NCI-H1417 treated with DMSO at 0.1 percent for 48 hours (cell line): ENCODE measurements at places on chromosomes 5 and 9.

- no peak for DNase-seq
These were observed 7.5 kb downstream of the XPA start for GRCh38 chr9:97689401-97690180.

DNA sequence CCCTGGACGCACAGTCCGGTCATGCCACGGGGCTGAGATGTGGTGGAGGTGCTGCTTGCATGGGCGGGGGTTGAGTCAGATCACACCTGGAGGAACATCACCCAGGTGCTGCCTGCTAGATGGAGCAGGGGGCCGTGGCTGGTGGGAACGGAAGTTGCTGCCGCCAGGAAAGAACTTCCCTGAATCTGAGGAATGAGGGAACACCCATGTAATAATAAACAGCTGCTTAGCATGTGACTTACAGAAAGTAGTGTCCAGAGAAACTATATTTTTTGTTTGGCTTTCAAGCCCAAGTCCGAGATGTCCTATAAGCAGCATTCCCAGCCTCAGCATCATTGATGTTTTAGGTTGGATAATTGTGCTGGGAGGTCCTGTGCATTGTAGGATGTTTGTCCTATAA lies 27.1 kb upstream of the FAM240B start:
- no peak for DNase-seq

GRCh38 chr9:137417161-137418021 lies 5.6 kb downstream of the EXD3 start:
- DNase-seq, result no peak

GRCh38 chr5:1304033-1304432 lies 9.2 kb upstream of the TERT start:
- DNase-seq, result no peak

DNA sequence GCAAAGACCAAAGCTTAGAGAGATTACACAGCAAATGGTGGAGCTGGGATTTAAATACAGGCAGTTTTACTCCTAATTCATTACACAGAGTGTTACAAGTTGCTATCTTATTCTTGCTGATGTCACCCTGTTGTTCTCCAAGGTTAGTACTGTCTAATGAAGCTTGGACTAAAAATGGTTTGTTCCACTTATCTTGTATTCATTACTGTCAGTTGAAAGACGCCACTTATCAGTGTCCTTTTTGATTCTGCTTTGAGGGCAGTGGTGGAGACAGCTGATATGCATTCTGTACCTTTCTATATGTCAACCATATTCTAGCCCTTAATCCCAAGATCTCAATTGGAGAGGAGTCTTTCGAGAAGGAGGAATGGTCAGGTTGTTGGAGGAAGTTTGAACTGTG lies 14.0 kb upstream of the DENND4C start:
- DNase-seq, result no peak

GRCh38 chr5:136279314-136279713 lies 86.0 kb downstream of the TRPC7 start:
- no peak for DNase-seq

GRCh38 chr5:4572311-4573100 lies 567.6 kb upstream of the ADAMTS16 start:
- DNase-seq, result no peak

GRCh38 chr5:175658299-175659145 lies 651 bp downstream of the HRH2 start:
- DNase-seq, result no peak

GRCh38 chr9:97524424-97524823 lies 23.0 kb downstream of the TMOD1 start:
- DNase-seq, result no peak

- no peak for DNase-seq
These were observed 102.2 kb upstream of the ITGA1 start for GRCh38 chr5:52685566-52685965.

GRCh38 chr5:125348221-125348692 lies 601.8 kb upstream of the ZNF608 start:
- no peak for DNase-seq

- no peak for DNase-seq
These were observed 18.0 kb downstream of the NR5A1 start for GRCh38 chr9:124489222-124489621.

DNA sequence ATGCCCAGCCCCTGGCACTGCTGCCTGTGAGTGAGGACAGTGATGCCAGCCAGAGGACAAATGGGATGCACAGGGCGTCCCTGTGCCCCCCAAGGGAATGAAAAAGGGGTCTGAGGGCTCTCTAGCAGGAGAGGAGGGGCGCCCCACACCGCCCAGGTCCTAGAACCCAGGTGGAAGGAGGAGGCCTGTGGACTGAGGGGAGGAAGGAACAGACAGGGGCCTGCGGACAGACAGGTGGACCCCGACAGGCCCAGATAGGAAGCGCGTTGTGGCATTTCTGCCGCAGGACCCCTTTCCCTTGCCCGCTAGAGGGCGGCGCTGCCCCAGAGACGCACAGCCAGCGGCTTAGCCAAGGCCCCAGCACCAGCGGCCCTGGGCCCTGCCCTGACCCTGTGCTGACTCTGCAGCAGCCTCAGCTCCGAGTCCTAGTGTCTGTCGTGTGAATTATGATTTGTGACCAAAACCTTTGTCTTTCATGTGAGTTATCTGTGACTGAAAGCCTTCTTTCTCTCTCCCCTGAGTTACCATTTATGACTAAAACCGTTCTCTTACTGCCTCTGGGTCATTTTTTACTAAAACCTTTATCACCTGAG lies 30.7 kb downstream of the TRIP13 start:
- no peak for DNase-seq

DNA sequence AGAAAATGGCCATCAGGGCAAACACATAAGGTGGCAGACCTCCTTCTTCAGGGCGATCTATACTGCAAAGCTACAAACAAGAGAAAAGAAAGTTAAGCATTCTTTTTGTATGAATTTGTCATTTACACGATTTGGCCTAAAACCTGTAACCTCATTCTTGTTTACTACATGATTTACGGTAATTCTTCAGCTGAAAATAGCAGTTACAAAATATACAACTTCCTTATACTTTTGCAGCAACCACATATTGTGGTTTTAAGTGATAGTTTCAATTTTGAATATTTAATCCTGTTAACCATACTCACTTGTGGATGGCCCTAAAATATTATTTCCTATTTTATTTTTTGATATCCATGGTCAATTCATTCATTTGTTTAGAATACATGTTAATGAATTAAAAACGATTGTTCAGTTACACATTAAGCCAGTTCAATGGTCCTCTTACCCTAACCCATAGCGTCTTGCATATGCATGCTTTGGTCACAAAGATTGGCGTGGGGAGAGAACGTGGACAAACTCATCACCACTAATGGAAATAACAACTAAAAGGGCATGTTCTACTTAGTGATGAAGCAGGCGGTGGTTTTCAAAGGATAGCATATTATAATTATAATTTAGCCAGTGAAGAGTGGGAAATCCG lies 16.6 kb downstream of the TUT7 start:
- no peak for DNase-seq

GRCh38 chr9:93483497-93483896 lies 30.1 kb upstream of the FAM120AOS start:
- no peak for DNase-seq

DNA sequence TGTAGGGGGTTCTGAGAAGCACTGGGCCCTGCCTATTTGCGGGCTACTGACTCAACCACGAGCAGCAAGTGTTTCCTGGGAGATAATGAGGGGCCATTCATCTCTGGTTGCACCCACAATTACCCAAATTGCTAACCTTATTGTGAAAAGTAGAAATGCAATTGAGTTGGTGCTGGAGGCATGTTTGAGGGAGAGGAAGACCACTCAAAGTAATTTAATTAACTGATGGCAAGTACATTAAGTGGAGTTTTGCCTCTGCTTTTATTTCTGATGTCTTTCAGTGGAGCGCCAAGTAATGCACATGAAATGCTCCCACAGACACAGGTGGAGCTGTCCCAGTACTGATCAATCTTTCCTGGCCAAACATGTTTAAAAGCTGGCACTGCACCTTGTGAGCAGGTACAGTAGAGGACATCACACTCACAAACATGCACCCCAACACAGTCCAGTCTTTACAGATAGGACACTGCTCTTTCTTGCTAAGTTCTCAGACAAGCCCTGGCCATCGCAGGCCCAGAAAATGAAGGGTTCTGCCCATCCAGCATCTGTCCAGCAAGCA lies 195.4 kb downstream of the HSPA4 start:
- no peak for DNase-seq

GRCh38 chr9:15240927-15241326 lies 66.1 kb downstream of the TTC39B start:
- no peak for DNase-seq

DNA sequence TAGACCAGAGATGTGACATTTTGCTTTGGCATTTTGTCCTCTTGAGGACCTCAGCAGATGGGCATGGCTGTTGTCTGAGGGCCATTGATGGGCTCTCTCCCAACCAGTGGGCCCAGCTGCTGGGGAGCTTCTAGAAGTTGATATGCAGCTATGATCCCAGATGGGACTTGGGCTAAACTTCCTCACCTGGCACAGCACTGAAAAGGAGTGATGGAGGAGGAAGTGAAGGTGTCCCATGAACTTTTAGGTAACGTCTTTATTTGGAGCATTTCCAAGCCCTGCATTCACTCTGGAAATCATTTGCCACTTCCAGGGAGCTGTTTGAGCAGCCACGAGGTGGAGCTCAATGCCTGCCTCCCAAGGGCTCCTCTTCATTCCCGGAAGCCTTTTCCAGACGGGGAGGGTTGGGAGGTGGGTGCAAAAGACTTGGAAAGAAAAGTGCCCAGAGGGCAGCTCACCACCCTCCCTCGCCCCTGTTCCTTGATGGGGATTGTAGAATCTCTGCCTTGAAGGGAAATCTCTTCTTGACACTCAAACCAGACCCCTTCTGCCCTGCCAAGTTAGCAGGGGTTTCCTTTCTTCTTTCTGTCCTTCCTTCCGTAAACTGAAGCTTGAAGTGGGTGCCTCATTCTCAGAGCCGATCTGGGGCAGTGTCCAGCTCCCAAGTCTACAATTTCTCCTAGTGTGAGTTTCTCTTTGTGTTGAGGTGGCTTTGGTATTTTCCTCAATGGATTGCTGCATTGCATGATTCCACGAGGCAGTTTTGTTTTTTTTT lies 18.1 kb upstream of the NEUROG1 start:
- no peak for DNase-seq

DNA sequence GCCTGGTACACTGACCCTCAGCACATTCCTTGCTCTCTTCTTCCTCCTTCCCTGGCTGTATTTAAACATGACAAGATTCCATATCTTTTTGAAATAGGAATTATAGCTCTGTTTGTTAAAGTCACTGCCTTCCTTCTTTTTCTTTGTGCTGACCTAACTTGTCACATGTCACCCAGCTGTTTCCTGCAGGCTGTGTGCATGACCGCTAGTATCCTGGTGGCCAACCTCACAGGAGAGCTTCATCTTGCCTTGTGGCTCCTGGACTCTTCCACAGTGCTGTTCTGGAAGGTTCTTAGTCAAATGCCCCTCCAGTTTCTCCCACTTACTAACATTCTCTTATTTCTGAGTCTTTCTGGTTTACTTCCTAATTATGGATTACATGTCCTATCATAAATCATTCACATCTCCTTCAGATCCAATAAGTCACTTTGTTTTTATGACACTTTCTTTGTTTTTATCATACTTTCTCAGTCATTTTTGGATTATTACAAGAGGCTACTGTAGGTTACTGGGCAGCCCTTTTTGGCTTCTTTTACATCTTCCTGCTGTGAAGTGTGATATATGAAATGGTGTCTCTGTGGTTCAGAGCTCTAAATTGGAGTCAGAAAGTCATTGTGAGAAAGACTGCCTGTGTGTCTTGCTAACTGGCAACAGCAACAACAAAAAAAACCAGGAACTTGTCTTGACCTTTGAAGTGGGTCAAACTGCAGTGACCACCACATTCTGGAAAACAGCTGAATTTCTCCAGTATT lies 463.6 kb upstream of the DAP start:
- DNase-seq, result no peak

GRCh38 chr9:82912645-82913044 lies 150.3 kb downstream of the RASEF start:
- no peak for DNase-seq

GRCh38 chr5:102638316-102638715 lies 116.8 kb upstream of the PAM start:
- no peak for DNase-seq

- no peak for DNase-seq
These were observed 673.2 kb downstream of the CDH18 start for GRCh38 chr5:19314840-19315239.
